ENCODE measurements at places on chromosomes 4 and X. TPM values are rescaled to one million over a fixed set of nuclear protein-coding genes. Genes with fewer than 3 reads are reported as not detected.

The GPR82 gene
- total RNA-seq: not detected

The ANXA10 gene
- total RNA-seq: 0.67 TPM

The MAGEB17 gene
- not detected for total RNA-seq

The DIAPH2 gene
- 7.6 TPM for total RNA-seq

The TMSB15A gene
- total RNA-seq: 2.8 TPM

The CORIN gene
- 0.73 TPM for total RNA-seq

The AR gene
- 5.9 TPM for total RNA-seq

The CTAG1B gene
- total RNA-seq: 11.9 TPM

The SMIM31 gene
- total RNA-seq: not detected

The PAGE1 gene
- total RNA-seq: 12.3 TPM

The STEEP1 gene
- total RNA-seq: 45.4 TPM

The COL4A6 gene
- total RNA-seq: 0.08 TPM

The IQSEC2 gene
- total RNA-seq: 9.8 TPM

The DGKK gene
- not detected for total RNA-seq

The CLDN34 gene
- not detected for total RNA-seq

The GATA1 gene
- total RNA-seq: not detected

The DKK2 gene
- total RNA-seq: 0.08 TPM

The FANCB gene
- 6.7 TPM for total RNA-seq

The LAMTOR3 gene
- 40.7 TPM for total RNA-seq

The CCSER1 gene
- total RNA-seq: not detected

The CCDC110 gene
- total RNA-seq: not detected

The NHSL2 gene
- total RNA-seq: 1.7 TPM

The UGT2B11 gene
- total RNA-seq: not detected

Data from HT1080 (cell line).